ENCODE measurements at places on chromosomes 5 and 9. TPM values are rescaled to one million over a fixed set of nuclear protein-coding genes. Genes with fewer than 3 reads are reported as not detected.

GRCh38 chr9:35646153-35646532 is 4.6 kb downstream of the SIT1 start:
- no peak for DNase-seq

DNA sequence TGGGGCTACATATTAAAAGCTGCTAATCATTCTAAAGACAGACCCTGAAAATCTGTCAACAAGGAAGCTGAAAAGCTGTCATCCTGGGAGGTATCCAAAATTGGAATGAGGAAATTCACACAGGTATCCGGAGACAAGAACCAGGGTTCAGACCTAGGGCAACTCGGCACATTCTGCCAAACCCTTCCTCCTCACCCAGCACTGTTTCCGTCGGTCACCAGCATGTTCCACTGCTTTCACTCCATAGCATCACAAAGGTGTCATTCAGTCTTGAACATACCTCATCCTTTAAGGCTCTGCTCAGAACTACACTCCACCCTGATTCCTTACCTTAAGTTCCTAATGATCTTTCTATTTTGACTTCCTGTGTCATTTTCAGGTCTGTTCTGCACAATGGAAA is 153.1 kb upstream of the RASA1 start:
- DNase-seq: no peak

DNA sequence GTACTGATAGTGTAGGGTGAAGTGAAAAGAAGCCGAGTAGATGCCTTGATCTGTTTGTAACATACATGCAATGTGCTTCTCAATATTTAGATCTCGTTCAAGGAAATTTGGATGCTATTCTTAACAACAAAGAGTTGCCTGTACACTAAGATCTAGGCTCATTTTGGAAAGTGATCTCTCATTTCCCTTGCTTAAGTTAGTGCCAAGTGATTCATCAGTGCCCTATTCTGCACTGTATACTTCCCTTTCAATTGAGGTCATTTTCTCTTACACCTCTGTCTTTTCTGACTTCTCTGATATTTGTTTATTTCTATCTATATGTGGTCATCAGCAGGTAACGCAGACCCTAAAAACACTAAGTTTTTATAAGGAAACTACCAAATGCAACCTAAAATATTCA is 528.6 kb upstream of the PTPRD start:
- DNase-seq: no peak

- peak; percentile 95 for DNase-seq
Measured at GRCh38 chr5:173954671-173955521, 34.1 kb upstream of the C5orf47 start.

GRCh38 chr9:20384642-20385041 is 237.7 kb downstream of the MLLT3 start:
- DNase-seq: no peak

DNA sequence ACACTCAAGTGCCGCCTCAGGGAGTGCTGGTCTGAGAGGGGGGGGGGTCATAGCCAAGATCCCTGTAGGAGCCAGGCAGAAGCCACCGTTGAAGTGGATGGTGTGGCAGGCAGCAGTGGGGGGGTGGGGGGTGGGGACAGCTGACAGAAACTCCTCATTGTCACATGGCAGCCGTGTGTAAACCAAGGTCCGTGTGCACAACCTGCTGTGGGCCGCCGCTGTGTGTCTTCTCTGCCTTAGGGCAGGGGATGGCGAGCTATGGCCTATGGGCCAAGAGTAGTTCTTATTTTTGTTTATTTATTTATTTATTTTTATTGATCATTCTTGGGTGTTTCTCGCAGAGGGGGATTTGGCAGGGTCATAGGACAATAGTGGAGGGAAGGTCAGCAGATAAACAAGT is 13.4 kb downstream of the SQSTM1 start:
- DNase-seq: no peak

GRCh38 chr9:15400281-15400941 is 22.3 kb upstream of the SNAPC3 start:
- peak; percentile 56 for DNase-seq

- peak; percentile 82 for DNase-seq
Measured at GRCh38 chr5:149605998-149606724, 24.9 kb downstream of the ARHGEF37 start.

GRCh38 chr9:86413971-86414880 is 60.0 kb upstream of the TUT7 start:
- DNase-seq: peak; percentile 50

DNA sequence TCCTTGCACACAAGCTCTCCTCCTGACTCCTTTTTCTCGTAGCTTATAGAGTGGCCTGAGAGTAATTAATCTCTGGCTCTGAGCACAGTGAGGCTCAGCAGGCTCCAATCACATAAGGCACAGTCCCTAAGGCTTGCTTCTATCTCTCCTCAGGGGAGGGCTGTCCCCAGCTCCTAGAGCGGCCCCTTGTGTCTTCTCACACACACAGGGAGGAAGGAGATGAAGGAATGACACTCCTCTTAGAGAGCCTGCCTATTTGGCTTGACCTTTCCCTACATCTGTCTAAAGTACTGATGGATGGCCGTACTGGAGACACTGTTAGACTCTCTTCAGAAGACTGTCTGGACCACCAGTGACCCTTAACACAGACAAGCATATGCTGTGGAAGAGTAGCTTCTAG is 12.9 kb downstream of the TAS2R1 start:
- DNase-seq: no peak

GRCh38 chr9:137371521-137371941 is 51.4 kb downstream of the EXD3 start:
- DNase-seq: no peak

DNA sequence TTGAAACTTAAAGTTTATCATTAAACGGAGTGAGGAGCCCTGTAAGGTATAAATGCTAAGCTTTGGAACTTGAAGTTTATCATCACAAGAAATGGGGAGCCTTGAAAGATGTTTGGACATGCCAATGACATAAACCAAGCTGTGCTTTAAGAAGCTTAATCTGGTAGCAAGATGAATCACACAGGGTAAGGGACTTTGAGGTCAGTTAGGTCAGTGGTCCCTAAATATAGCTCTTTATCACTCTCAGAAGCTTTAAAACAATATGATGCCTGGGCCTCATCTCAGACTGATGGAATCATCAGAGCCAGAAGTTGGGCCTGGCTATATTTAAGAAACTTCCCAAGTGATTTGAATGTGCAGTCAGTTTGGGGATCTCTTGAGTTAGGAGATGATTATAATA is 85.7 kb downstream of the TNC start:
- DNase-seq: no peak

DNA sequence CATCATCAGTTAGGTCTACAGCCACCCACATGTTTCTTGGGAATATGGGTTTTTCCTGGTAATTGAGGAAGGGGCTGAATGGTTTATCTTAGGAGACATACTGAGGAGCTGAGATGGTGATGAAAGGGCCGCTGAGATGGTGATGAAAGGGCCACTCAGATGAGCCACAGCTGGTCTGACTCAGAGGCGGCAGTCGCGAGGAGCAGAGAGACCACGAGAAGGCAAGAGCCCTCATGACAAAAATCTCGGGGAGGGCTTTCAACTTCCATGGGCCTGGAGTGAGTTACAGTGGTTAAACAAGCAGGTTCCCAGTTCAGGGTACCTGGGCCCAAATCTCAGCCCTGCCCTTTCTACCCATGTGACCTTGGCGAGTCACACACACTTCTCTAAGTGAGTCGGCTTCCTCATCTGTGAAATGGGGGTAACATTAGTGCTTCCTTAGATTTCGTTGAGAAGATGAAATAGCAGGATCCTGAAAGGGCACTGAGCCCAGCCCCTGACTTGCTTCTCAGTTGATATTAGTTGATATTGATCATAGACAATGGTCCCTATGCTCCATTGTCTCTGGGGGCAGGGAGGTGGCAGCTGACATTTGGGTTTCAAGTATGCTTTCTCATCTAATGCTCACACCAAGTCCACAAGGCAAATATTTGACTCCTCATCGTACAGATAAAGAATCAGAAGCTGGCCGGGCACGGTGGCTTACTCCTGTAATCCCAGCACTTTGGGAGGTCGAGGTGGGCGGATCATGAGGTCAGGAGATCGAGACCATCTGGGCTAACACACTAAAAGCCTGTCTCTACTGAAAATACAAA is 169.5 kb downstream of the RGS3 start:
- peak; percentile 78 for DNase-seq

DNA sequence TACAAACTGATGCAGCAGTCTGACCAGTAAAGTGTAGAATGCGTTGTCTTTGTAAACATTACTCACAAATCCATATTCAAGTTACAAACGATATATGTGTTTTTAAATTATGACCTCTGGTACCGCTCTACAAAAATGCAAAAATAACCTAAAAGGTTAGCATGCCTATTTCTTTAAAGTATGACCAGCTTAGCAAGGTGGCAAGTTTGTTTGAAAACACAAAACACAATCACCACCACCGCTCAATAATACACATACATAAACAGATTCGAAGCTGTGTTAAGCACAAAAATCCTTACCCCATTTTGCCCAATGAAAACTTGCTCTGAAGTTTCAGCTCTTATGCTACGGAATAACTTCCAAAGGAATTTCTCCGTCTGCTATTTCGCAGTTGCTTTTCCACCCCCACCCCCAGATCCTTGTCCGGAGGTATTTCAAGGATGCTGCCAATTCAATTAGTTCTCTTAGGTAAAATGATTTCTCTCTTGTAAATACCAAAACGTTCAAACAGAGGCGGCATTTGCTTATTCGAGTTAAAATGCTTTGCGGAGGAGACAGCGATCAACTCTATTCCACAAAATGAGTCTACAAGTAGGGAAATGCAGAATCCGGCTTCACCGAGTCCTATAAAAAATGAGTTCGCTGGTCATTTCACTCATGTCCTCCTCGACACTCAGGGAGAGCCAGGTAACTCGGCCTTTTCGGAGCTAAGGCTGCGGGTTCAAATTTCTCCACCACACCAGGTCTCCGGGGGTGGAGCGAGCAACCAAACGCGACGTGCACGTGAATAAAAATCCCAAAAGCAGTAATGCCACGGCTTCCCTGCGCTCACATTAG is 1.2 kb downstream of the HOMER1 start:
- peak; percentile 27 for DNase-seq

DNA sequence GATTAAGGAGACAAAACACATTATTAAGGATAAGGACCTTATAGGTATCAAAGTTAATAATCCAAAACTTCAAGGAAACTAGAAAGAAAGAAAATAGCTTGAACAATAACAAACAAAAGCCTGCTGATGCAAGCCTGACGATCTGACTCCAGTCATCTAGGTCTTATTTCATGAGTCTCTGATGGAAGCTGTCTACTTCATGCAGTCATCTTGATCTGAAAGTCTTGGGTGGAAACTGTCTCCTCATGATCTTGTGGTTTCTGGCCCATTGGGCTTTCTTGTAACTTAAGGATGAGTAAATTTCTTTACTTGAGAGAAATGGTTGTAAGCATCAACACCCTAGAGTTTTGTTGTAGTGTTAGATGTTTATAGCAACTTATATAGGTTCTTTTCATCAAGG is 20.6 kb upstream of the PSIP1 start:
- DNase-seq: no peak

DNA sequence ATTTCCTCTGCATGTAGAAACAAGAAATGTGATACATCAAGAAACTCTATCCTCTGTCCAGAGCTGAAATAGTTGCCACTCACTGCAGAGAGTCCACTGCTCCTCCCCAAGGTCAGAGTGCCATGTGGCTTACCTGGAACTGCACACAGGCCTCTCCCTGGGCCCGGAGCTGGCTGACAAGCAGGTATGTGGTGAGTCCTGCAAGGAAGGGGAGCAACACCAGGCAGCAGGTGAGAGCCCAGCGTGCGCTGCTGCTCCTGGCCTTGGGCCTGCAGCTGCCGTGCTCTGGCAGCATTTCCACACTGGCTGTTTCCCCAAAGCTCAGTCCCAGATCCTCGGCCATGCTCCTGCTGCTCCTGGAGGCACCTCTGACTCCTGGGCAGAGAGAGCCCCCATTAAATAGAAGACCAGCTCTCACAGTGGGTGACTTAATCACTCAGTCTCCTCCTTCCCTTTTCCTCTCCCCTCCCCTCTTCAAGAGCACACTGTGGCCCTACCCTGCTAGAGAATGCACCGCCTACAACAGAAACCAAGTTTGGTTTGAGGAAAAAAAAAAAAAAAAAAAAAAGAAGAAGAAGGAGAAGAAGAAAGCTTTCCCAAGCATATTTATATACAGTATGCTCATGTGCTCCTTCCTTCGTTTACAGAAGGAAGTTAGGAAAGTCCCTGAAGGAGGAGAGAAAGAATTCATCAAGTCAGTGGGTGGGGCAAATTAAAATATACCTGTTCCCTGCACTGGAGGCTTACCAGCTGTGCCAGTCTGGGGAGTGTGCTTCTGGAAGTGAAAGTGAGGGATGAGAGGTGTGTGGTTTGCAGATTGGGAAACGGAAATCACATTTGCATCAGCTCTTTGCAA is at the start of gene TNFSF15:
TSS of gene TNFSF15 (minus strand) at position 370 of the 856 bp plus-strand sequence. CDS start at position 343, 27 bp downstream.
- peak; percentile 44 for DNase-seq

DNA sequence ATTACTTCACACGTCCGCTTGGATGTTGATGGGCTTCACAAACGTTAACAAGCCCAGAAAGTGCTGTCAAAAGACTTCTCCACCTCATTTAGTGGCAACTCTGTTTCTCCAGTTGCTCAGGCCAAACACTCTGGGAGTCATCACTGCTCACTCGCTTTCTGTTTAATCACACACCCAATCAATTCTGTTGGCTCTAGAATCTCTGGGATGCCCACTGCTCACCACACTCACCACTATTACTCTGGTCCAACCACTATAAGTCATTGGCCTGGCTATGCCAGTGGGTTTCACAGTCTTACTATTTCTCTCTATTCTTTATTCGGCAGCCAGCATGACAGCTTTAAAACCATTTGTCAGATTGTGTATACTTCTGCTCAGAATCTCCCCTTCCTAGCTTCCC is 163.5 kb downstream of the KDM4C start:
- no peak for DNase-seq

DNA sequence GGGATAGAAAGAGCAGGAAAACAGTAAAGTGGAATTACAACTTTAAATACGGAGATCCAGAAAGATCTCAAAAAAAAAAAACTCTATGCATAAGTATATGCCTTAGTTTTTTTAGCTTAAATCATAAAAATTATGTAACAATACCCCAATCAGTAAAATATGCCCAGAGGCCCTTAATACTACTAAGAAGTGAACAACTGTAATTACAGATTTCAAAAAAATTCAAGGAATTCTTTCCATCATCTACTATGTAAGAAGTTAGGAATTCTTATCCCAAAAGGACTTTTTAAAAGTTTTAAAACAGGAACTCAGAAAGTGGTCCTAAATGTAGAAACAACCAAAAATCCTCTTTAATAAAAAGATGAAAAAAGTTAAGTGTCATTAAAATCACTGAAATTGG is 111.3 kb downstream of the SSBP2 start:
- DNase-seq: peak; percentile 33

GRCh38 chr5:93348231-93348630 is 232.8 kb downstream of the NR2F1-AS1 start:
- no peak for DNase-seq

The PCDHB2 gene
- total RNA-seq: 0.36 TPM

The SYK gene
- not detected for total RNA-seq

The ANXA6 gene
- total RNA-seq: 633 TPM

The NTNG2 gene
- 0.54 TPM for total RNA-seq

The ITGA1 gene
- 95.2 TPM for total RNA-seq

Measured in IMR-90 (cell line).